ENCODE measurements at places on chromosomes 11 and 22.

DNA sequence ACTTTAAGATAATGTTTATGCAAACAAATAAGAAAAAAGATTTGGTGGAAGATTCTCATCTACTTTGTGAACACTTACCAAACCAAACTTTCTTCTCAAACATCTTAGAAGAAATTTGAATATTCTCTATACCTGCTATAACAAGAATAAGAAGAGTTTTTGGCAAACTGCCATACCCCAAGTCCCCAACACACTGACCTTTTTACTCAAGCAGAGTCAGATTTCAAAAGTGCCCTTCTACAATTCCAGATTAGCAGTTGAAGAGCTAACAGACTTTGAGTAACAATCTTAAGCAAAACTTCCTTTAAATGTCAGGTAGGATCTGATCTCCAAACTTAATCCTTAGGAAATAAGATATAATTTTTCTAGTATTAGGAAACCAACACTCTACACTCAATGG is 33.9 kb downstream of the TSG101 start:
- DNase-seq = no peak

DNA sequence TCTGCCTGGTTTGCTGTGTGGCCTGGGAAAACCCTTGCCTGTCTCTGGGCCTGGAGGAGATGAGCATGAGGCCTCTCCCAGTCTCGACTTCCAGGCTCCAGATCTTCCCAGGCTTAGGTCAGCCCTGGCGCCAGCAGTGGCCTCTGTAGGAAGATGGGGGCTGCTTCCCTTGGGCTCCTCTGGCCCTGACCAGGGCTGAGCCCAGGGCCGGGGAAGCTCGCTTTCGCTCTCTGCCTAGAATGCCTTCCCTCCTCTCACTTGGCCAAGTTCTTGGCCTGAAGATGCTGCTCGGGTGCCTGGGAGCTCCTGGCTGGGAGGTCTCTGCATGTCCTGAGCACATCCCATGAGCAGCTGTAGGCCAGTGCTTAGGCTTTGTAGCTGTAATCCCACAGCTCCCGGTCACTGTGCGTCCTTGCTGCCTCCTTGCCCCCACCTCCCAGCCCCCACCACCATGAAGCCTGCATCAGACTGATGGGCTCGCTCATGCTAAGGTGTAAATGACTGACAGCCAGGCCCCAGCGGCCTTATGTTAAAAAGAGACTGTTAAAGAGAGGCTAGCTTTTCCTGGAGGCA is 25.5 kb downstream of the SHISAL1 start:
- DNase-seq = no peak

DNA sequence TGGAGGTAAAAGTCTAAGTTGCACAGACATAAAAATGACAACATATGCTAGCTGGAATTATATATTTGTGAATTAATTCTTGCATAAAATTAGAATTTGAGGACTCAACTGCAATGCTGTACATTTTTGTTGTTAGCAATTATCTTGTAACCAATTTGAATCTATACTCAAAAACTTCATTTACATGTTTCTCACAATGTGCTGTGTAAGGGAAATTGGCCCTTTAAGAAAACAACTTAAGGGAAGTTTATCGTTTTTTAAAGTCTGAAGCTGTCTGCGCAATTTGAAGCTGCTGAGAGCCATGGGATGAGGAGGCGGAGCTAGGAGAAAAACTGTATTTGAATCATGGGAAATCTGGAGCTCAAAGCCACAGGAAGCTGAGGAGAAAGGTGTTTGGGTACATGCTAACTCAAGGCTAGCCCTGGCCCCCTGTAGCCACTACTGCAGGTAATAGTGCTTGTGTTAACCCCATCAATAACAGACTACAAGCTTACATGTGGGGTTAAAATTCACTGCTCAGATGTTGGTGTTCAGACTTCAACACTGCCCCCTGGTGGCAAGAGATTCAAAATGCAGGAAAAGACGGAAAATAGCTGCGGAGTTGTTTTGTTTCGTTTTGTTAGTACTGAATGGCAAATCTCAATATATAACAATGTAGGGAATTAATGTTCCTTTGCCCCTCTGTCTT is 126.1 kb downstream of the BRD1 start:
- no peak for DNase-seq

DNA sequence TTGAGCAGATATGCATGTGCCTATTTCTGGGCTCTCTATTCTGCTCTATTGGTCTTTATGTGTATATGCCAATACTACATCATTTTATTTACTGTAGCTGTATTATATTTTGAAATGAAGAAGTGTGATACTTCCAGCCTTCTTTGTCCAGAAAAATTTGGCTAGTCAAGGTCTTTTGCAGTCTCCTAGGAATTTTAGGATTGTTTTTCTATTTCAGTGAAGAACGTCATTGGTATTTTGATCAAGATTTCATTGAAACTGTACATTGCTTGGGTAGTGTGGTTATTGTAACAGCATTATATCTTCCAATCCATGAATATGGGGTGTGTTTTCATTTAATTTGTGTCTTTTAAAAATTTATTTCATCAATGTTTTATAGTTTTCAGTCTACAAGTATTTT is 400.3 kb downstream of the AASDHPPT start:
- no peak for DNase-seq
